ENCODE measurements at places on chromosomes 2 and 18.

- DNase-seq: no peak
These were observed 45.8 kb downstream of the MYCN start for GRCh38 chr2:15986068-15986560.

DNA sequence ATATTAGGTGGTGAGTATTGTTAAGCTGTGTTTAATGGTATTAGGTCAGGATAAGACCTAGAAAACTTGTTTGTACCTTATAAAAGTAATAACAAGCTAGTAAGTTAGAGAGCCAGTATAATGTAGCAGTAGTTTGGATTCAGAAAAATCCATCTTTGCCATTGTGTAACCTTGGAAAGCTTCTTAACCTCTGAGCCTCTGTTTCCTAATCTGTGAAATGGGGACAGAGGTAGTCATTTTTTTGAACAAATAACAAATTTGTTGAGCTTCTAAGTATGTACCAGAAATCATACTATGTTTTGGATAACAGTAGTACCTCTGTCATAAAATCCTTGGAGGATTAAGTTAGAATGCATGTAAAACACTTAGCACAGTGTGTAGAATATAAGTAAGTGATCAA, 12.5 kb downstream of the GLS start:
- no peak for DNase-seq

- DNase-seq: no peak
These were observed 1.7 kb downstream of the TMBIM1 start for GRCh38 chr2:218290316-218291261.

DNA sequence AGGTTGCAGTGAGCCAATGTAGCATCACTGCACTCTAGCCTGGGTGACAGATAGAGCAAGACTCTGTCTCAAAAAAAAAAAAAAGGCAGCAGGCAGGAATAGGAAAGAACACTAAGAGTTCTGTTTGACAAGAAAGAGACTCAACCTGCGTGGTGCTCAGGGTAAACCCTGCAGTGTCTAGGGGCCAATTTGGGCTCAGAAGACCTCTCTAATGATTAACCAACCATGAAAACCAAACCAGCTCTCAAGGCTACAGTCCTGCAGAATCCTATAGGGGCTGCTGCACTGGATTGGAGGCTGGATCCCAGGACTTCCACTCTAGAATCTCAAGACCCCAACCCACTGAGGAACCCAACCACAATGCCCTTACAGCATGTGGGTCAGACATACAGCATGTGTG, 2.4 kb downstream of the TRABD2A start:
- peak; percentile 54 for DNase-seq

- DNase-seq: no peak
These were observed 70.6 kb upstream of the TMEM178A start for GRCh38 chr2:39595116-39595515.

- DNase-seq: no peak
These were observed at the start of gene NOSTRIN for GRCh38 chr2:168801961-168802858. Gene NOSTRIN, plus strand, starts transcription at chr2:168802637. Its CDS starts 10 bp downstream, at chr2:168802647.

GRCh38 chr2:215361211-215361875, 49.5 kb downstream of the ATIC start:
- DNase-seq: no peak

GRCh38 chr2:18118703-18119102, 240.2 kb downstream of the KCNS3 start:
- DNase-seq: no peak

DNA sequence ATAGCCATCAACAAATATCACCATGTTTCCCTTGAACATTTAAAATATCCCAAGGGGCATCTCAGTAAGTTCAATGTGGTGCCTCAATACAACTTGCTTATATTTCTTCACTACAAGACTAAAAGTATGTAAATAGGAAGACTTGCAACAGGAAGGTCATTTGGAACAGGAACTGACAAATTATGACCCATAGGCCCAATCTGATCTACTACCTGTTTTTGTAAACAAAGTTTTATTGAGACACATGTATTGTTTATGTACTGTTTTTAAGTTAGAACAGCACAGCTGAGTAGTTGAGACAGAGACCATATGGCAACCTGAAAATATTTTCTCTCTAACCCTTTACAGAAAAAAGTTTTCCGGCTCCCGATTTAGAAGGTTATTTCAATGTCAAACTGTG, 154.8 kb upstream of the TFPI start:
- no peak for DNase-seq

- no peak for DNase-seq
These were observed 1.5 kb downstream of the RALB start for GRCh38 chr2:120254178-120254577.

DNA sequence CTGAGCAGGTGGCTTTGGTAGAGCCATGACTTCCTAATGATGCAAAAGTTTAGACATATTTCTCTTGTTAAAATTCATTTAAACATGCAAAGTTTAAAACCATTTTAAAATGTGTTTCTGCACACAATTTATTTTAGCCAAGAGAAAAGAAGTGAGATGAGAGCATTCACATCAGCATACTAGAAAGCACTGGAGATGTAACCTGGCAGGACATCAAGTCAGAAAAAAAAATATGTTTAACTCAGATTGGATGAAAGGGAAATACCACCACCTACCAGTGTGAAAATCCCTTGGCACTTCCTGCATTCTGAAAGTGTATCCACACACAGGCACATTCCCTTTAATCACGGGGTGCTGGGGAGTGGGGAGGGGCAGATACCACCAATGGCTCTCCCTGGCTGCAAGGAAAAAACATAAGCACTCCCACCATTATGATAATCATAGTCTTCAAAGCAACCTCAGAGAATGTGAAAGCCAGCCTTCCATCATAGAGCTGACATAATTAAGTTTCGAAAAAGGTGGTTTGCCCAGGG, 25.0 kb downstream of the DNER start:
- DNase-seq: no peak

GRCh38 chr2:215435280-215435869, 493 bp downstream of the FN1 start:
- peak; percentile 58 for DNase-seq

DNA sequence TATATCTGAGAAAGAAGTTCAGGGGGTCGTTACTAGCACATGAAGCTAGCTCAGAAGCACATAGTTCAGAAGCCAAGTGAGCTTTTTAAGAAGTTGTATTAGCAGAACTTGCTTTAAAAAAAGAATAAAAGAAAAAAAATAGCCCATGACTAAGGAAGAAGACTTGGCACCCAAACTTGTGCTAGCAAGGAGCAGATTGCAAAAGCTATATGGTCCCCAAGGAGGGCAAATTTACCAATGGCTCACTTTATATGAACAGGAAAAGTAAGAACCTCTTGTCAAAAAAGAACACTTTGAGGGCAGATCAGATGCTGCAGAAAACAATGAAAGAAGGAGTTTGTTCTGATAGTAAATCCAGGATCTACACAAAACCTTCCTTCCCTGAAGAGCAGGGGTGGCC, 486.5 kb upstream of the ACVR2A start:
- DNase-seq: no peak

GRCh38 chr18:11850821-11851145, 430 bp upstream of the CHMP1B start:
- no peak for DNase-seq

GRCh38 chr2:226601881-226602662, 197.5 kb downstream of the IRS1 start:
- DNase-seq: no peak
